ENCODE measurements at places on chromosomes 7 and 10. TPM values are rescaled to one million over a fixed set of nuclear protein-coding genes. Genes with fewer than 3 reads are reported as not detected.

ADRB1 gene
- total RNA-seq = 1.1 TPM

KLF14 gene
- total RNA-seq = 0.64 TPM

RASA4B gene
- total RNA-seq = 0.83 TPM

SPDYE1 gene
- not detected for total RNA-seq

C10orf105 gene
- total RNA-seq = not detected

LGI1 gene
- total RNA-seq = 0.08 TPM

TFR2 gene
- not detected for total RNA-seq

CCDC146 gene
- 0.25 TPM for total RNA-seq

PON1 gene
- not detected for total RNA-seq

POP7 gene
- 61.6 TPM for total RNA-seq

DPYSL4 gene
- 19.6 TPM for total RNA-seq

TMEM178B gene
- 0.04 TPM for total RNA-seq

LIPN gene
- not detected for total RNA-seq

HOXA3 gene
- 5.5 TPM for total RNA-seq

ABCB4 gene
- total RNA-seq = 0.27 TPM

RTKN2 gene
- 7.3 TPM for total RNA-seq

TMEM270 gene
- not detected for total RNA-seq

NRAP gene
- not detected for total RNA-seq

PLAC9 gene
- not detected for total RNA-seq

TMEM273 gene
- total RNA-seq = 5.2 TPM
